ENCODE measurements at places on chromosomes 3 and 15.
A peak's percentile ranks its signal among the peaks of the same experiment; 100 is the strongest.

GRCh38 chr3:37762286-37762685 is 99.4 kb upstream of the CTDSPL start:
- no peak for DNase-seq

DNA sequence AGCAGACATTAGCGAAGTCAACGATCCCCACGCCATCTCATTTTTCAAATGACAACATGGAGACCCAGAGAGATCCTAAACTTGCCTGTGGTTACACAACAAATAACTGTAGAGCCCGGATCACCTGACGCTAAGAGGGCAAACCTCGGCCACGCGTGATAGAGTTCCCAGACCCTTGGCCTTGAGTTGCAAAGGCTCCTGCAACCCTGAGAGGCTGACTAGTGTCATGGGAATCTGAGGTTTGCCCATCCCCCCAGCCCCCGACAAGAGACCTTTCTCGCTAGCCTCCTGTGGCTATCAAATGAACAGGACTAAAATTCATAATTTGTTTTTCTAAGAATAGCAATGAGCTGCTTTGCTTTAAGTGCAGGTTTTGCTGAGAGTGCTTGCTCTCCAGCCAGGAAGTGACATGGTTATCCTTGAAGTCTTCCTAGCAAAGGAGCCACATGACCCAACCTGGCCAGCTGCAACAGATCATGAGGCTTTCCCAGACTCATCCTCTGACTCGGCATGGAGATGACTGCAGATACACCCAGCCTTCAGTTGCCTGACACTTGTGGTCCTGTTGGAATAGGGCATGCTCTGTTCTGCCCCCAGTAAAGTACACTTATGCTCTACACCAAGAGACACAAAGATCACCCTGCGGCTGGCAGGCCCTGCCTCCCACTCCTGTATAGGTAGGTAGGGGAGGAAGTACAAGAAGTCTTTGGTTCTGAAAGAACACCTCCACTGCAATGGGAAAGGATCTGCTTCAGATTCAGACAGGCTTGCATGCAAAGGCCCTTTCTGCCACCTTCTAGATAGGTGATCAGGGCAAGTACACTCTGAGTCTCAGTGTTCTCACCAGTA is 36.0 kb downstream of the MCF2L2 start:
- no peak for DNase-seq

- DNase-seq: no peak
These were observed 795.4 kb upstream of the SEMA6D start for GRCh38 chr15:46921891-46922290.

DNA sequence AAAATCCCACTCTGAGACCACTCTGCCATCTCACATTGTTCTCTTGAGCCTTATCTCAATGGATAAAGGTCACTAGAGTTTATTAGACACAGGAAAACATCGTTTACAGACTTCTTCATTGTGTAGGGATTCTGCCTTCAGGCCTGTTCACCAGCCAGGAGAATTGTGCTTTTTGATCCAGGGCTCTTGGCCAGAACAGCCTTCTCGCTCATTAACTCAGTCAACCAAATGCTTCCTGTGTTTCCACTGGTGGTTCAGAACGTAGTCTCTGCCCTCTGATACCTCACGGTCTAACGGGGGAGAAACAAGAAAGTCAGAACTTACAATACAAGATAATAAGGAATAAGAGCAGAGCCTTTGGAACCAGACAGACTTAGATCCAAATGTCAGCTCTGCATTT is 54.2 kb upstream of the TSEN2 start:
- peak; percentile 13 for DNase-seq

DNA sequence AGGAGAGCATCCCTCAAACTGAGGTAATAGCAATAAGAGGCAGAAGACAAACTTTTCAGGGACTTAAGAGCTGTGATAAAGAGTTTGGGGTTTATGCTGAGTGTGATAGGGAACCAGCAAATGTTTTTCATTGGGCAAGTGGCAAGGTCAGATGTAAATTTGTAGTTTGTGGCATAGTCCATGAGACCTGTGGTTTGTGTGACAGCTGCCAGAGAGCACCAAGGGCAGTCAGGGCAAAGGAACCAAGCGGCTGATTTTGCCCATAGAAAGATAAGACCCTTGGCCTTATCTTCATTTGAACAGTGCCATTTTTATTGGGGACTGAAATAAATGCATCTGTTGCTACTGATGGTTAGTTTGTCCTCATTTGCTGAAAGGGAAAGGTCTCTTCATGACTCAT is 220.3 kb downstream of the LRRN1 start:
- DNase-seq: no peak

- no peak for DNase-seq
These were observed 65.0 kb downstream of the WDR72 start for GRCh38 chr15:53694476-53694874.

- no peak for DNase-seq
These were observed 847.4 kb downstream of the FHIT start for GRCh38 chr3:60403866-60404265.

GRCh38 chr3:23834082-23834870 is 28.5 kb downstream of the UBE2E1 start:
- no peak for DNase-seq

- no peak for DNase-seq
These were observed 21.6 kb downstream of the MBNL1 start for GRCh38 chr3:152290374-152290773.

DNA sequence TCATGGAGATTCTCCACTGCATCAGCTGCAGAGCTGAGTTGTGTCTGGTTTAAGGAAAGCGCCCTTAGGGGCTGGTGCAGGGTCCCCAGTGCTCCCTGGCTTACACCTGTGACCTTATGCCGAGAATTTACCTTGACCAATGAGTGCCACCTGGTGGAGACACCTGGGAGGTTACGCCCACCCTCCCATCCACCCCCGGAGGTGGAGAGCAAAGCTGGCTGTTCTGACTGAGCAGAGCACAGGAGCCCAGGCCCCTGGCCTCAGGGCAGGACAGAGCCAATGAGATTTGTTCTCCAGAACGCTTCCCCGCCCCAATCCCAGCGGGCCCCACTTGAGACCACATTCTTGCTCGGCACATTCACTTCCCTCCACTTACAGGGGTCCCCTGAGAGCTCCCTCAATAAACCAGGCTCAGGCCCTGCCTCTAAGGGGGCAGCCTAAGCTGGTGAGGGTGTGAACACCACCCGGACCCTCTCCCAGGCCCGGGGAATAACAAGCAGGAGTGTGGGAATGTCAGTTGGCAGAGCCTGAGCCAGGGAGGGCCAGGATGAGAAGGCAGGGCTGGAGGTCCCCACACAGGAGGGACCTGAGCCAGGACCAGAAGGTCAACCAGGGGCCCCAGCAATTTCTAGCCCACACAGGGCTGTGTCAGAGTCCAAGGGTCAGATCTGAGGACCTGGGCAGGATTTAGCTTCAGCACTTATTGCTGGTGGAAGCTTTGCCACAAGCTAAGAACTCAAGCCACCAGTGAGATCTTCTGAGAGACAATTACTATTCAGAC is 117.1 kb downstream of the TPRA1 start:
- peak; percentile 26 for DNase-seq

GRCh38 chr3:124174476-124174875 is 182.6 kb upstream of the ROPN1 start:
- DNase-seq: peak; percentile 65

GRCh38 chr3:160784853-160785252 is 28.8 kb downstream of the PPM1L start:
- DNase-seq: peak; percentile 41

DNA sequence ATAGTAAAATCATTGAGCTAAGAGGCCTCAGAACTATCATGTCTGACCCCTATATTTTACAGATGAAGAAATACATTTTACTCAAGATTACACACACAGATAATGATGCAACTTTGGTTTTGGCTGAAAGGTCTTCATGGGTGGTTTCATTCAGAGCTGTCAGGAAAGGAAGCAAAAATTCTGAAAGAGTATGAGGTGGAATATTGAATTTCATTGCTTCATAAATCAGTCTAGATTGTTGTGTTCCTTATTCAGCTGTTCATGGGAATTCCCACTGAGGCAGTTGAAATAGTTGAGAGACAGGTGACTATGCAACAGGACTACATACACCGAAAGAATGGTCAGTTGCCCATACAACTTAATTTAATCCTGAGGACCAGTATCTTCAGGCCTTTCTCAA is 39.4 kb downstream of the CD200 start:
- DNase-seq: no peak

- no peak for DNase-seq
These were observed 3.1 kb downstream of the CCR4 start for GRCh38 chr3:32954506-32954905.

DNA sequence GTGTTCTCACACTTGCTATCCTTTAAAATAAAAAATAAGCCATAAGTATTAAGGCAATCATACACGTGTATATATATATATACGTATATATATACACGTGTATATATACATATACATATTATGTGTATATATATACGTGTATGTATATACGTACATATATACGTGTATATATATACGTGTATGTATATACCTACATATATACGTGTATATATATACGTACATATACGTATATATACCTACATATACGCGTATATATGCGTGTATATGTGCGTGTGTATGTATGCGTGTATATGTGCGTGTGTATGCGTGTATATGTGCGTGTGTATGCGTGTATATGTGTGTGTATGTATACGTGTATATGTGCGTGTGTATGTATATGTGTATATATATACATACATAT is 477.3 kb upstream of the ARRDC4 start:
- DNase-seq: no peak

DNA sequence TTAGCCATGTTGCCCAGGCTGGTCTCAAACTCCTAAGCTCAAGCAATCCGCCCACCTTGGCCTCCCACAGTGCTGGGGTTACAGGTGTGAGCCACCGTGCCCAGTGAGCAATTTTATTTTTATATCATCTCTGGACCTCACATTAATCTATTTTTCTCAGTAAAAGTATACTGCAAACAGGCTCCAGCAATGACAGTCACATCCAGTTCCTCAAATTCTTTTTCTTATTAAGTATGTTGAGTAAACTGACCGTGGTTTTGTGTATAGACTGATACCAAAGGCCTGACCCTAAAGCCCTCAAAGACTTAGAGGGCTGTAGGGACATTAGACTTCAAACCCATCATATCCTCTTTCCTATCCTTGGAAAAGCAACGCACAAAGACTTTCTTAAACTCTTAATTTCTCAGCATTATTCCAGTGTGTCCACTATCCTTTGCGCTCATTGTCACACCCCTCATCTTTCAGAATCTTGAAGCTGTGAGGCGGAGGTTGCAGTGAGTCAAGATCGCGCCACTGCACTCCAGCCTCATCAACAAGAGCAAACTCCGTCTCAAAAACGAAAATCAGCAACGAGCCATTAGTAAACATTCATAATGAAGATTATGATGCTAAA is 2.0 kb downstream of the NGLY1 start:
- DNase-seq: no peak

DNA sequence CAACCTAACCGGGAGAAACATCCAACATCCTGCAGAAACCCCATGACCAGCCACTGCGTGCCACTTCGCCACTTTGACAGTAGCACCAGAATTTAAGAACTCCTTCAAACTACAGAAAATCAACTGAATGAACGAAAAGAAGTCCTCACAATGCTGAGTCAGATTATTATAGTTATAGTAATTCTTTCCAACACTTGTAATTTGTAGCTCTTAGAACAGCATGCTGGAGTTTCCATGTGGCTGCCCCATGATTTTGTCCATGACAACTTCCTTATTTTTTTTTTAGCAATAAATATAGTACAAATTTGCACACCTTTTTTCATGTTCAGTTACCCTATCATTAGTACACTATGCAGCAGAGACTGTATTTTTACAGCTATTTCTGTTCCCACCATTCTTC is 26.1 kb upstream of the SSR3 start:
- no peak for DNase-seq

GRCh38 chr15:31262901-31263671 is 63.5 kb upstream of the KLF13 start:
- DNase-seq: no peak

DNA sequence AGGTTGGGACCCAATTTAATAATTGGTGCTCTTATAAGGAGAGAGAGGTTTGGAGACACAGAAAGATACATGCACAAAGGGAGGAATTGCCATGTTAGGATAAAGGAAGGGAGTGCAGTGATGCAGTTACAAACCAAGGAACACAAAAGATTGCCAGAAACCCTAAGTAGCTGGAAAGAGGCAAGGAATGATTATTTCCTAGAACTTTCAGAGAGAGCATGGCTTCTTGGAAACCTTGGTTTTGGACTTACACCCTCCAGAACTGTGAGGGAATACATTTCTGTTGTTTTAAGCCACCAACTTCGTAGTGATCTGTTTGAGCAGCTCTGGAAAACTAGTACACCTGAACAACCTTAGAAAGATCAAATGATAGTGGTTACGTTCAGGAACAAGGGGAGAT is 25.0 kb upstream of the MB21D2 start:
- no peak for DNase-seq

DNA sequence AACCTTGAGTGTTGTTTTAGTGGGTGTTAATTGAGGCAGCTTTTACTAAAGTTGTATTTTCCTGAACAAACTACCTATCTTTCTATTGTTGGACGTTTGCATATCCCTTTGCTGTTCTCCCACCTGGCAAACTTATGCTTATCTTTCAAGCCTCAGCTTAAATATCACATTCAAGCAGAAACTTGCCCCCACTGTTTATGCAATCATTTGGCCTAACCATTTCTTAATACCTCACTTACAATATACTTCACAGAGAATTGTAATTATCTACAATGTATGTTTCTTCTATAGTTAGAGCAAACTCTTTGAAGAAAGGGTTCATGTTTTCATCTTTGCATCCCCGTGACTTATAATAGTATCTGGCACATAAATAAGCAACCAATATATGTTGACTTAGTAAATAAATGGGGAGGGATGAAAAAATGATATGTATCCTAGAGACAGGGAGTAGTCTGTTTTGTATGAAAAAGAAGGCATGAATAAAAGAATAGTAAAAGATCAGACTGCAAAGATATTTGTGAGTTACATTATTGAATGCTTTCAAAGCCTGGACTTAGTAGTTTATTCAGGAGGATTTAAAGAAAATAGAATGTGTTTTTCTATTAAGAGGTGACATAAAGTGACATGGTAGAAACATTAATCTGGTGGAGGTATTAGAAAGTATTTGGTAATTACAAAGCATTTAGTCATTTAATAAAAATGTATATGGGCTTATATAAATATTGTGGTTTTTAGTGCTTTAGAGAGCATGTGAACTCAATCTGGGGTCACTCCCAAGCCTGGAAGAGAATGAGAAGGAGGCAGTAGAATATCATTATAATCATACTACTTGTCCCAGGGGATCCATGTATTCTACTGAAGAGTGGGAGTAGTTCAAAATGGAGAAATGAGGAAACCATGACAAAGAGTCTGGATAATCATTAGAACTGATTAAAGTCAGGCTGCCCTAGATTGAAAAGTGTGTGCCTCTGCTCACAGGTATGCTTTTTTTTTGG is 60.0 kb upstream of the DCBLD2 start:
- no peak for DNase-seq
